Panc1 (cell line): ENCODE measurements at places on chromosomes 1 and 21.

DNA sequence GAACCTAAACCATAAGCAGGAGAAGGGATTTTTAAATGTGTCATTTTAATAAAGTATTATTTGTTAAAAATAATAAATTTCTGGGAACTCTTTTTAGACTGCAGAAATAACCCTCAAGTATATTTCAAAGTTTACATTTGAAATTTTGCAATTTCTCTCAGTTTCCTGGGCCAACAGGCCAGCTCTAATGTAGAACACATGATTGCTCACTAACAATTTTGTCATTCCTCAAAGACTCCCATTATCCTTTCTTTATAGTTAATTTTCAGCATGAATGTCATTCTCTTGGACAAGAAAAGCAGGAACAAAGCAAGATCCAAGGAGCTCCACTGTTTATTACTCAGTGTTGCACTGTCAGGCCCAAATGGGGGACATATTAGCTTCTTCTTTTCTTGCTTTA lies 119.4 kb upstream of the VANGL1 start:
- no peak for DNase-seq

DNA sequence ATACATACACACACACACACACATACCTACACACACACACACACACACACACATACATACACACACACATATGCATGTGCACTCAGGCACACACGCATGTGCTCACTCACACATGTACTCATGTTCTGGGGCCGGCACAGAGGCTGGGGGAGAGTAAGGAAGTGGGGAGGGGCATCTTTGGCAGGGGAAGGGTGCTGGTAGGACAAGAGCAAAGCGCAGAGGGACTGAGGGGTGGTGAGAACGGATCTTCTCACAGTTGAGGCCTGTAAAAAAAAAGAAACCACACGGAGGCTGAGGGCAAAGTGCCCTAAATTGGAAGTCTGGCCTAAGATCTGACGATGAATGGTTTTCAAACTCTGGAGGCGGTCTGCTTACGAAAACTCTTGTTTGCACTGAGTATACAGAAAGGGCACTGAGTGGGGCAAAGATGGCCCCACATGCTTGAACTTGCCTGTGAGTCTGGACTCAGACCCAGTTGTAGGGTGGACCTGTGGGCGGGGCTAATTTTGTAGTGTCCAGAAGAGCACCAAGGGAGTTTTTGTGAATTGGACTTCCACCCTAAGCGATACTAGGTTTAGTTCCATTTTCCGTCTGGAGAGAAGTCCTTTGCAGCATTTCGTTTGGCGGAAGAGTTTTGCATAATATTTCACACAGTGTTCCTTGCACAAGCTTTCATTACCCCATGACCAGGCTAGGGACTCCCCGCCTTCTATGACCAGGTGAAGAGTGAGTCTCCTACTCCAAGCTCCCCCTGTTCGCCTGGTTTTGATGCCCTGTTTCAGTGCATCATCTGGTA lies 79.3 kb upstream of the LYST start:
- DNase-seq, result no peak

DNA sequence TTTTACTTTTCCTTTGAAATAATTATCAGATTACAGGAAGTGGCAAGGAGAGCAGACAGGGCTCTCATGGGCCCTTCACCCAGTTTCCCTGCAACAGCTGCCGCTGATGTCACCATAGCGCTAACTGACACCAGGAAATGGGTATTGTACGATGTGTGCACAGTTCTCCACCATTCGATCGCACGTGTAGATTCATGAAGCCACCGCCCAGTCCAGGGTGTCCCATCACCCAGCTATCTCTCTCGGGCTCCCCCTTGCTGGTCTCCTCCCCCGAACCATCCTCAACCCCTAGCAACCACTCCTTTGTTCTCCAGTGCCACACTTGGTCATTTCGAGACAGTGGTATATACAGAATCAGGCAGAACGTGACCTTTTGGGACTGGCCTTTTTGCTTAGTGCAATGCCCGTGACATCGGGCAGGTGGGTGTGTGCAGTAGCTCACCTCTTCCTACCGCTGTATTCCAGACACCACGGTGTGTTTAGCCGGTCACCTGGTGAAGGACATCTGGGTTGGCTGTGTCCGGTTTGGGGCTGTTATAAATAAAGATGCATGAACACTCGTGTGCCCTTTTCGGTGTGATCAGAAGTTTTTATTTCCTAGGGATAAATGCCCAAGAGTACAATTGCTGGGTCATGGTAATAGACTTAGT lies 118.4 kb downstream of the CRYAA start:
- no peak for DNase-seq

DNA sequence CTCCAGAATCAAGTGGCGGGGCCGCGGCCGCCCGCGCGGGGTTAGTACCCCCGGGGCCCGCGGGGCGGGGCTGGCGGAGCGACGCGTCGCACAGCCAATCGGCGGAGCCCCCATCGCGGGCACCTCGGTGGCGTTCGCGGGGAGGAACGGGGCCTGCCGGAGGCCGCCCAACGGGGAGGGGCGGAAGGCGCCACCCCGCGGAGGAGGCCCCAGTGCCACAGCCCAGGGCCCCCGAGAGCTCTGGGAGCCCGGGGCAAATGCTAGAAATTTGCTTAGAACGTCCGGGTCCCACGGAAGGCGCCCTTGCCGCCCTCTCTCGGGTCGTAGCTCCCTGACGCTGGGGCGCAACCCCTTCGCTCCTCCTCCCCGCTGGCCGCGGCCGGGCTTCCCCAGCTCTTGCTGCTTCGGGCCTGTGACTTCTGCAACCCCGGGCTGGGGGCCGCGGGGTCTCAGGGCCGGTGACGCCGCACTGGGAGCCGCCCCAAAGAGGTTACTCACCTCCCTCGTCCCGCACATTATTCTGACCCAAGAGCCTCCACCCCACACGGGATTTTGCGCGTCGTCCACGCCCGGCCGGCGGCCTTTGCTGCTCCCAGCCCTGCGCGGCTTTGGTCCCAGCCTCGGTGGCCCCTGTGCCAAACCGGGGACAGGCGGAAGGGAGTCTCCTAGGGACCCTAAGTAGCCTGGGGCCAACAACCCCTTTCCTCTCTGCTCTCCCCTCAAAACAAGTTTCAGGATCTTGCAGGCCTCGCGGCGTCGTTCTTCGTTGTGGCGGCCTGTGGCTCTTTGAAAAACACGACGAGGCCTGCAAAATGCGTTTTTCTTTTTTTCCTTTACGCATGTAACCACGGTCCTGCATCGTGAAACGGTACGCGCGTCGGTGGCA lies at the start of gene RUNX3:
Gene RUNX3, minus strand, starts transcription at position 17 of the 886 bp plus-strand sequence. CDS start 408 bp downstream, outside the sequence.
- DNase-seq, result no peak

- no peak for DNase-seq
Measured at GRCh38 chr1:182304627-182305026, 87.0 kb downstream of the GLUL start.

- DNase-seq, result no peak
Measured at GRCh38 chr21:33943293-33943692, 27.7 kb upstream of the ATP5PO start.

GRCh38 chr1:7149080-7149838 lies 364.0 kb downstream of the CAMTA1 start:
- DNase-seq, result no peak

GRCh38 chr1:79322511-79323027 lies 316.0 kb upstream of the ADGRL4 start:
- DNase-seq, result no peak

DNA sequence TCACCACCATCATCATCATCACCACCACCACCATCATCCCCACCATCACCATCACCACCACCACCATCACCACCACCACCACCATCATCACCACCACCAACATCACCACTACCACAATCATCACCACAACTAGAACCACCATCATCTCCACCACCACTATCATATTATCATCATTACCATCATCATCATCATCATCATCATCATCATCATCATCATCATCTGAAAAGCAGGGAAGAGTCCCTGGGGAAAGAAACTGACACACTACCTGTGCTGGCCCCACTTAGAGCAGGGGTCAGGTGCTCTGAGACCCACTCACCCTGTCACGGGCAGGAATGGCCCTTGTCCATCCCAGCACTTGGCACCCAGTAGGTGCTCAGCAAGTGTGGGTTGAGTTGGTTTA lies 104.9 kb upstream of the IFFO2 start:
- no peak for DNase-seq

GRCh38 chr21:45370575-45370974 lies 34.4 kb upstream of the COL18A1 start:
- DNase-seq, result no peak

DNA sequence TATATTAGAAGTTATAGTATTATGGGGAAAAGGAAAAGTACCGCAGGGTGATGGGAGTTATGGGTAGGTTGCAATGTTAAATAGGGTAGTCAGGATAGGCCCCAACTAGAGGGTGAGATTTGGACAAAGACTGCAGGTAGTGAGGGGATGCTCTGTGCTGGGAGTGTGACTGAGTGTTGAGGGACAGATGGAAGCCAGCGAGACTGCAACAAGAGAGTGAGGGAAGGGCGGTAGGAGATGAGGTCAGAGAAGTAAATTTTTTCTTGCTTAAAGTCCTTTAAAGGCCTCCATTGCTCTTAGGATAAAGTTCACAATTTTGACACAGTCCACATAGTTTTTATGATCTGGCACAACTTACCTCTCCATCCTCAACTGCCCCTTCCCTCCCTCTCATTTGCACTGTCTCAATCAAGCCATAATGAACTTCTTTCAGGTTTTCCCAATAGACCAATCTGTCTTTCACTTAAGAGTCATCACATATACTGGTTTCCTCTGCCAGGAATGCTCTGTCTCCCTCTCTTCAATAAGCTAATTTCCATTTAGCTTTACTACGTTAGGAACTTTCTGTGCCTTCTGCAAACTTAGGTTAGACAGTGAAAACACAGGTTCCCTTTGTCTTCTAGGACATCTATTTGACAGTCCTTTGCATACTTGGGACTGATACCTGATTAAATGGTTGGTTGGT lies 237.7 kb upstream of the CACYBP start:
- DNase-seq, result no peak

- DNase-seq, result no peak
Measured at GRCh38 chr1:156812293-156812990, 4.2 kb downstream of the SH2D2A start.

DNA sequence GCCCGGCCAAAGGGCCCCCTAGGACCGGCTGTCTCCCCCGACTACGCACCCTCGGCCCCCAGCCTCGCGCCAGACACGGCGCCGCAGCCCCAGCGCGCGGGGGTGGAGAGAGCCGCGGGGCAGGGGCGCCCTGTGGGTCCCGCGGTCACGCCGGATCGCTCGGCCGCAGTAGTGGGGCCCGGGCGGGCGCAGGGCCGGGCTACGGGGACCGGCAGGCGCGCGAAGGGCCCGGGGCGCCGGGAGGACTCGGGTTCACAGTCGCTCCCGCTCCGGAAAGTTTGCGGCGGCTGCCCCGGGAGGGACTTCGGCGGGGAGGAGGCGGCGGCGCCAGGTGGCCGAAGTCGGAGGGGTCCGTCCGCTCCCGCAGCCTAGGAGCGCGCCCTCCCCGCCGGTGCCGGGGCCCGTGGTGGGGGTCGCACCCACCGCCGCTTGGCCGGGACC lies 7.1 kb upstream of the ZNF669 start:
- no peak for DNase-seq

DNA sequence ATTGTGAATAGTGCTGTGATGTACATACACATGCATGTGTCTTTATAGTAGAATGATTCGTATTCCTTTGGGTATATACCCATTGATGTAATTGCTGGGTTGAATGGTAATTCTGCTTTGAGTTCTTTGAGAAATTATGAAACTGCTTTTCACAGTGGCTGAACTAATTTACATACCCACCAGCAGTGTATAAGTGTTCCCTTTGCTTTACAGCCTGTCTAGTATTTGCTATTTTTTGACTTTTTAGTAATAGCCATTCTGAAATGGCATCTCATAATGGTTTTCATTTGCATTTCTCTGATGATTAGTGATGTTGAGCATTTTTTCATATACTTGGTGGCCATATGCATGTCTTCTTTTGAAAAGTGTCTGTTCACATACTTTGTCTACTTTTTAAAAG lies 54.5 kb upstream of the FAM78B start:
- DNase-seq, result no peak

GRCh38 chr1:86753700-86754099 lies 49.3 kb downstream of the SH3GLB1 start:
- no peak for DNase-seq

- DNase-seq, result no peak
Measured at GRCh38 chr1:227317523-227318015, 723 bp downstream of the CDC42BPA start.

GRCh38 chr1:21302747-21303715 lies 12.8 kb upstream of the ECE1 start:
- DNase-seq, result no peak

DNA sequence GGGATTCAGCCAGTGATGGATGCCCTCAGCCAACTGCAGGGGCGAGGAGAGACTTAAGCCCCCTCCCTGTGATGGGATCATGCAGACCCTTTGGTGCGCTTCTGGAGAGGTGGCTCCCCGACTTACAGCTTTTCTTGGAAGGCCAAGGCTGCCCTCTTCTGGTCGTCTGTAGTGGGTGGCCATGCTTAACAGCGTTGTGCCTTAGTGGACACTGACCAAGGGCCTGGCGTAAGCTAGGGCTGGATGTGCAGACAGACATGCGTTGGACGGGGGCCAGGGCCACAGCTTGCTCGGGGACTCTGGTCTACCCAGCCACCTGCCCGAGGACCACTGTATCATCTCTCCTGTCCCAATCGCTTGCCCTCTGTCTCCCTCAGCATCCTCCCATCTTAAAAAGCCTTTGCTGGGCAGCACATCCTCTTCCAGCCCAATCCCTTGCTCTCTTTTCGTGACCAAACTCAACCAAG lies 5.5 kb downstream of the AZIN2 start:
- peak; percentile 59 for DNase-seq

DNA sequence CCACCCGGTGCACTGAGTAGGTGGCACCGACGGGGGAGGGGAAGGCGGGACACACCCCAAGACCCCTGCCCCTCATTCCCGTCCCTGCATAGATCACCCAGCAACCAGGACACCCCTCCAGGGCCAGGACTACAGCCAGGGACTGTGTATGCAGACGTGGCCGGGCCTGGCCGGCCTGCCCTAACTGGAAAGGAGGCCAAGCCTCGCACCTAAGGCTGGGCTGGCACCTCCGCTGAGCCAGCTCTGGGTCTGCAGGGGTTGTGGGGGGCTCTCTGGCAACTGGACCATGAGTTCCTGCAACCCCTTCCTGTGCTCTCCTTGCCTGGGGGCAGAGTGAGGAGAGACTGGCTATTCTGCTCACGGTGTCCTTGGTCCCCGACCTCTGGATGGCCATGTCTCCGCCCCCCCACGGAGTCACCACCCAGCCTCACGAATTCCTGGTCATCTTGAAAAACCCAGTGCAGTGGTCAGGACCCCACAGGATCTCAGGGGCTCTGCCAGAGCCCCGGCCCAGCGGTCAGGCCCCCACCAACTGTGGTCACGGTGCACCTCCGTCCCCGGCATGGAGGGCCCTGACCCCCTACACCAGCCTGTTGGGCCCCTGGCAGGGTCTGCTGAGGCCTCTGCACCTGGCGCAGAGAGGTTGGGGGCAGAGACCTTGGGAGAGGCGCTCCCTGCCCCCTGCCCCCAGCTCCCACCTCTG lies 1.1 kb upstream of the FNDC10 start:
- DNase-seq, result no peak
